Stimulated activated naive CD4-positive, alpha-beta T cell treated with Interleukin-2 at 50 U/mL for 16 hours (primary cell): ENCODE measurements at places on chromosomes 16 and 17.

DNA sequence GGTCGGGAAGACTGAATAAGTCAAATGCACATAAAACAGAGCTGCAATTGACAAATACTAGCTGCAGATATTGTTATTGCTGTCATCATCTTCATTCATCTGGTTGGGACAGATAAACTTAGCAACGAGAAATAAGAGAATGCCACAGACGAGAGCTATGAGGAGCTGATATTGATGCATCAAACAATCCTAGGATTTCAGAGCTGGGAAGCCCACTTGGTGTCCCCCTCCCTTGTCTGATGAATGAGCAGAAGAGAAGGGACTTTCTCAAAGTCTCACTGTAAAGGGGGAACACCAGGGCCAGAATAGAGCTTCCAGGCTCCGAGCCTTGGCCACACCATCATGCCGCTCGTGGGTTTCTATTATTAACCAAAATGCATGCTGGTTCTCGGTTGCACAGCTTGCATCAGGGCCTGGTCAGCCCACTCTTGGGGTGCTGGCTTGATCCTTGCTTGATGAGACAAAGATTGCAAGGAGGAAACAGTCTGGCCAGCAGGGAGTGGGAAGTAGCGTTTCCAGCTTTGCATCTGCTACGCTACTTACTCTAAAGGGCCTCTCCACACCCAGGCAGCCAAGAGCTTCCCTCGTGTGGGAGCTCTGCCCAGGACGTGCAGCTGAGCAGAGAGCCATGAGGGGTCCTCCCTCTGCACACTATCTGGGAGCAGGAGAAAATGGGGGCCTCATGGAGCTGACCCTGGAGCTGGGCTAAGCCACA, 28.4 kb upstream of the EMP2 start:
- DNase-seq, result no peak

DNA sequence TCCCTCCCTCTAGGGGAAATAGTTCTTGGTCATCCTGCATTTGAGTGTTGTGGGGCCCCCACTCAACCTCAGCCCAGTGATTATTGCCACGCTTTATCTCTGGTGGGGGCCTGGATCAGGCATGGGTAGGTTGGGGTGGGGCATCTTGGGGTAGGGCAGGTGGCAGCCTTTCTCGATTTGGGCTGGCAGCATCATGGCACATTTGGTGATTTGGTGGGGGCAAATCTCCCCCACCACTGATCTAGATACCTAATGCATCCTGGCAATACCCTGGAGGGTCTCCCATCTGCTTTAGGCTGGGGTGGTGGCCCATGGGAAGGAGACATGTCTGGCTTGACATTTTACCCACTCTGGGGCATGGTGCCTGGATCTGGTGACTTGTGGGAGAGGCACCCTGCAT, 40.2 kb downstream of the NLRP1 start:
- DNase-seq, result no peak

- no peak for DNase-seq
Measured at GRCh38 chr16:30367349-30368009, 2.8 kb downstream of the TBC1D10B start.

GRCh38 chr17:35559495-35560210, 966 bp downstream of the SLFN14 start:
- no peak for DNase-seq

DNA sequence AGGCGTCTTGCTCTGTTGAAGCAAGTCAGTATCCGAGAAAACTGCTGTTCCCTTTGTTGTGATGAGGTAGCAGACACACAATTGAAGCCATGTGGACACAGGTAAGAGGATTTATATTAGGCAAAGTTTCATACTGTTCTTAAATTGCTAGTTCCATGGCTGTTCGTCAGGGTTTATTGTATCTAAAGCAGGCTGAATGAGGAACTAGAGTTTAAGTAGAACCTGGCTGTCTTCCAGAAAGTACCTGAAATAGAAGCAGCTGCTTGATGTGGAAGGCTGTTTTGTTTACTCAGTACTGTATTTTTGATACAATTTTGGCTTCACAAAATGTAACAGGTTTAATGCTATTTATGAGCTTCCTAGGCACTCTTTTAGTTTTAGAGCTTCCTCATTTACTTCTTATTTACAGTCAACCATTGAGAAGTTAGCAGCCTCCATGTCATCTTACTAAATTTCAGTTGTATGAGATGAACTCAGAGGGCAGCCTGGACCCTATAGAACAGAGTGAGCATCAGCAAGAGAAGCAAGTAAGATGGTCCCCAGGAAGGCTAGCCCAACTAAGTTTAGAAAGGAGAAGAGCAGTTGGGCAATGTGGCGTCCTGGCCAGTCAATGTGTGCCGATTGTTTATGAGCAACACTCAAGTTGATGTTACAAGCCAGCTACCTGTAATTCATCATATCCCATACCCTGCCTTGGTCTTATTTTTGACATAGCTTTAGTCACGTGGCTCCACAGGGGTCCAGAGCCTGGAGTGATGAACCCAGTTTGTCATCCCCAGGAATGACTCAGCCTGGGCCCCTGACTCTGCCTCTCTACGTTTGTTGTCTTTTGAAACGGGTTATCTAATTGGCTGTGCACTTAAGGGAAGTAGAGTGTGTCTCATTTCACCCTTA, 9.7 kb upstream of the ARL2BP start:
- no peak for DNase-seq

DNA sequence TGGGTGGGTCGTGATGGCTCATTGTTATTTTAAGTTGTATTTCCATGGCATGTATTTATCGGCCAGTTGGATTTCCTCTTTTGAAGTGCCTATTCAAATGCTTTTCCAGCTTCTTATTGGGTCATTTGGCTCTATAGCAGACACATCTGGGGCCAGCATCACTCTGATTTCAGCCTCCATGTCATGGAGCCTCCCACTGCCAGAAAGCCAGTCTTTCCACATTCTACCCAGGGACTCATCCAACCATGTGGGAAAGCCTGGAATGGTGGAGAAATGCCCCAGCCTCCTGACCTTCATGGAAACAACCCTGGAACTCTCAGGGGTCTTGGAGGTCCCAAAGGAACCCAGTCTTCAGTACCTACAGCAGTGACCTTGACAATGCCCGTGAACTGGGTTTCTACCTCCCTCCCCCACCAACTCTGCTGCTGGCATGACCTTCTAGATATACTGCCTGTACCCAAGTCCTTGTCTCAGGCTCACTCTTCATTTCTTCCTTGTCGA, 33.8 kb upstream of the ADGRG1 start:
- DNase-seq, result no peak

- no peak for DNase-seq
Measured at GRCh38 chr17:57552114-57552624, 192.9 kb downstream of the CCDC182 start.

GRCh38 chr17:4033751-4034251, 69.6 kb upstream of the ATP2A3 start:
- no peak for DNase-seq

GRCh38 chr17:73429440-73430164, 117.8 kb upstream of the CDC42EP4 start:
- peak; percentile 74 for DNase-seq

DNA sequence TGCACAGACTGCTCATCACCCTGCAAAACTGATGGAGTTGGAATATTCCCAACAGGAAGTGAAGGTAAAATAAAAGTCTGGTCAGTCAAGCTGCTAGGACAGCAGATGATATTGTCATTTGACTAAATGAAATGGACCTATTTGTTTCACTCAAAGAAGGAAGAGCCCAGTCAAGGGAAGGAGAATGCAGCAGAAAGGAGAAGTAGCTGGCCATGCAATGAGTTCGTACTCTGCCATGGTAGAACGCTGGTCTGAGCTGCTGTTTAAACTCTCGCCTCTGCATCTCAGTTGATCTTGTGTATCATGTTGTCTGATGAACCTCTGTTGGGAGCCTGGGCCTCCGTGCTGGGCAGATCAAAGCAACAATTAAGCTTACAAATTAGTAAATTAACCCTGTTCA, 15.6 kb upstream of the YPEL2 start:
- DNase-seq, result no peak

- no peak for DNase-seq
Measured at GRCh38 chr16:11283820-11284248, 2.7 kb upstream of the PRM1 start.

GRCh38 chr17:71378036-71378435, 742.8 kb upstream of the SOX9 start:
- no peak for DNase-seq

- no peak for DNase-seq
Measured at GRCh38 chr17:28598389-28598788, 436 bp downstream of the SPAG5 start.

- no peak for DNase-seq
Measured at GRCh38 chr16:69626256-69626655, 60.5 kb downstream of the NFAT5 start.

- peak; percentile 9 for DNase-seq
Measured at GRCh38 chr17:16439811-16440351, 24.5 kb downstream of the TRPV2 start.

- DNase-seq, result no peak
Measured at GRCh38 chr17:27751622-27752490, 48.5 kb downstream of the NOS2 start.

DNA sequence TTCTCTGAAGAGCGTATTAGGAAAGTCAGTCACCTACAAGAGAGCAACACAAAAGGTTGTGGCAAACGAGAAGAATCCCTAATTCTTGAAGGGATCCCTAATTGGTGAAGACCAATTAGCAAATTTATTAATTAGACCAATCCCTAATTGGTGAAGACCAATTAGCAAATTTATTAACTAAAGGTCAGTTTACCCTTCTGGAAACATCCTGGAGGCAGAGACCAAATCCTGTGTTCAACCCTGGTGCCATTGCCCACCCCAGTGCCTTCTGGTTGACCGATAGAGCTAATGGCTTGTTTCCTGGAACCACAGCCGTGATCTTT, 74.2 kb downstream of the WIPI1 start:
- no peak for DNase-seq

- DNase-seq, result no peak
Measured at GRCh38 chr17:69050999-69051775, 9.5 kb downstream of the ABCA9 start.

DNA sequence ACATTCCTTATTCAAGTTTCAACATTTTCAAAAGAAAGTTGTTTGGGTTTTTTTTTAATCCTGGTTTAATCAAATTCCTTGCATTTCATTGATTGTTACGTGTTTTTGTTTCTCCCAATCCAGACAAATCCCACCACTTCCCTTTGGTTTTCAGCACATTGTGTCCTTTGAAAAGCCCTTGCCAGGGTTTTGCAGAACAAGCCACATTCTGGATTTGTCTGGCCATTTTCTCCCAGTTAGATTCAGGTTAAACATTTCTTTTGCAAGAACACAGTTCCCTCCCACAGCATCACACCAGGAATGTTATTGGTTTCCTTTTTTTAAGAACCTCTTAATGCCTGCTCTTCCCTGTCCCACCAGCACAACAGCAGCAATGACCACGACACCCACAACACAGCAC, 278.0 kb upstream of the SALL1 start:
- no peak for DNase-seq

DNA sequence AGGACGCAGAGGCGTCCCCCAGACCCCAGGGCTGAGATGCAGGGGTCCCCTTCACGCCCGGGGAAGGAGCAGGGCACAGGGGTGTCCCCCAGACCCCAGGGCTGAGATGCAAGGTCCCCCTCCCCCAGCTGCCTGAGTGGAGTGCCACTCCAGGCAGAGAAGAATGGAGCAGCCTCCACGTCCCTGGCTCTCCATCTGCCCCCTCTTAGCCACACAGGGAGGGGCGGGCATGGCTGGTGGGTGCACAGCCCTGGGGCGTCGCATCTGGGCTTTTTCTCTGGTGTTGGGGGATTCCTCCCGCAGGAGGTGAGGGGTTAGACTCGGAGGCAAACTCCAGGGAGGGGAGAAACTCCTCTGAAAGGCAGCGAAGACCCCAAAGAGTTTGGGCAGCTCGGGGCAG, 17.5 kb downstream of the CIBAR2 start:
- DNase-seq, result no peak

- DNase-seq, result no peak
Measured at GRCh38 chr16:89637379-89637778, 20.1 kb downstream of the CHMP1A start.

- no peak for DNase-seq
Measured at GRCh38 chr17:80765241-80765961, 220.8 kb downstream of the RPTOR start.
